Smooth muscle cell of the umbilical artery (primary cell): ENCODE measurements at places on chromosomes 1 and 21. TPM values are rescaled to one million over a fixed set of nuclear protein-coding genes. Genes with fewer than 3 reads are reported as not detected.

The BCAR3 gene
- 25.5 and 77.1 TPM in 2 replicates for total RNA-seq

The CFH gene
- 175 and 259 TPM in 2 replicates for total RNA-seq

The OR6K3 gene
- not detected in 2 replicates for total RNA-seq

The ZYG11A gene
- 0.23 TPM in 1 of 2 replicates, not detected in the other for total RNA-seq

The SIM2 gene
- total RNA-seq, result 0.05 TPM in 1 of 2 replicates, not detected in the other

The CFAP141 gene
- not detected in 2 replicates for total RNA-seq

The ITGB2 gene
- 0.28 TPM in 1 of 2 replicates, not detected in the other for total RNA-seq

The PLEKHG5 gene
- total RNA-seq, result 11.3 and 32.3 TPM in 2 replicates

The CFHR1 gene
- total RNA-seq, result 0.18 and 0.30 TPM in 2 replicates

The GPR25 gene
- not detected in 2 replicates for total RNA-seq

The TCHHL1 gene
- not detected in 2 replicates for total RNA-seq

The TNNI3K gene
- 0.59 TPM in 1 of 2 replicates, not detected in the other for total RNA-seq

The KCNH1 gene
- total RNA-seq, result 0.14 and 1.5 TPM in 2 replicates

The OR2L8 gene
- not detected in 2 replicates for total RNA-seq

The PTAFR gene
- total RNA-seq, result 0.05 TPM in 1 of 2 replicates, not detected in the other

The PLA2G4A gene
- 9.2 and 19.3 TPM in 2 replicates for total RNA-seq

The SLC9C2 gene
- total RNA-seq, result 0.30 and 0.46 TPM in 2 replicates
